ENCODE measurements at places on chromosomes 5 and 9.

DNA sequence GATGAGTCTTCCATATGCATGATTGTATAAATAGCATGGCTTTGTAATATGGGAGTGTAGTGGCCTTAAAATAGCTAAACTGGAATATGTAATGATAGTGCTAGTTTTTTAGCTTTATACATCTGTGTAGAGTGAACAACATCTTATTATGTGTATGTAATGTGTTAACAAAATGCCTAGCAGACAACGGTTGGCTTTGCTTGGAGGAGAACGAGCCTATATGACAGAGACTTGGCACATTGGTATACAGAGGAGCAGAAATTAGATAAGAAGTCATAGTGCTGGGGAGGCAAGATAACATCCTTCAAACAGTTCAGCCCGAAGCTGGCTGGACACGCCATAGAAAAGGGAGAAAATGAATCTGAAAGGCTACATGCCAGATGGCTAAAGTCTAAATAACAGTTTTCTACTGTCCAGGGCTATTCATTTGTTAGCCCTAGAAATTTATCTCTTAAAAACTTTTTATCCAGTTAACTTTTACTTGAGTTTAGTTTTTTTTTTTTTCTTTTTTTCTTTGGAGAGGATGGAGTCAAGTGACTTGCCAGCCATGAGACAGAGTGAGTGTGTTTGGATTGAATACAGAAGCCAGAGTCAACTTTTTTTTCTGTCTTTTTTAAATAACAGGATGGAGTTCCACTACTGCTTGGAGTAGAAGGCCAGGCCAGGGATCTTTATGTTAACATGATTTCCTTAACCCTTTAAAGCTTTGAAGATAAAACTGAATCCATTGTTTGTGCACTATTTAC is 214.4 kb upstream of the ACTBL2 start:
- no peak for DNase-seq

GRCh38 chr5:38258042-38258318 is 379 bp upstream of the EGFLAM start:
- no peak for DNase-seq

- no peak for DNase-seq
These were observed 640.9 kb downstream of the SEMA5A start for GRCh38 chr5:8905021-8905420.

GRCh38 chr9:135503371-135504261 is 3.1 kb downstream of the MRPS2 start:
- no peak for DNase-seq

DNA sequence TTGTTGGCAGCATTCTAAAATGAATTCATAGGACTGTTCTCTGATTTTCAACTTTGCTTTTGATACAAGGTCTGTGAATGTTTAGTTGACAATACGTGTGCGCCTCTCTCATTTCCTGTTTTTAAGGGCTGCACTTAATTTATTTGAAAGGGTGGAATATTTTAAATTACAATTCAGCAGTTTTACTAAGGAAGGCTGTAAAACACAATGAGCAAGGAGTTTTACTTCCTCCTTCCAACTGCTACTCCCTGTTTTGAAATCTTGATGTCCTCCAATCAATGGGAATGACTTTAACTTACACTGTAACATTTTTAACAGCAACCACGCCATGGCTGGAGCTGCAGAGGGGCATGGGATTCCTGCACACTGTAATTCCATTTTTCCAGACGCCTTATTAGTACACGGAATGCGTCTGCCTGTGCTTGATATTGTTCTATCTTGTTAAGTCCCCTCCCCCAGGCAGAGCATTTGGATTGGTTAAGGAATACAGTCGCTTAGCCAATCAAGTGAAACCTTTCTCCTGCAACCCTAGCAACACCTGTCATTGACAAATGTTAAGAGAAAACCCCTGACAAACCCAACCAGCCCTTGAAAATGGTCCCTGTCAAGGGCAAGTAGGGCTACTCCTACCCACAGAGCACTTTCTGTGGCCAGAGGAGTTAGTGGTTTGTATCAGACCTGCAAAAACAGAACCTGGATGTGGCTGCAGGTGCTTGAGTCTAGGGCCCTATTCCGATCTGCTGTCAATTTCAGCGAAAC is 12.5 kb upstream of the ZSWIM6 start:
- no peak for DNase-seq

- DNase-seq: no peak
These were observed 308.8 kb downstream of the PJA2 start for GRCh38 chr5:109100971-109101370.

- no peak for DNase-seq
These were observed 10.8 kb downstream of the GARIN3 start for GRCh38 chr5:157155297-157155696.

DNA sequence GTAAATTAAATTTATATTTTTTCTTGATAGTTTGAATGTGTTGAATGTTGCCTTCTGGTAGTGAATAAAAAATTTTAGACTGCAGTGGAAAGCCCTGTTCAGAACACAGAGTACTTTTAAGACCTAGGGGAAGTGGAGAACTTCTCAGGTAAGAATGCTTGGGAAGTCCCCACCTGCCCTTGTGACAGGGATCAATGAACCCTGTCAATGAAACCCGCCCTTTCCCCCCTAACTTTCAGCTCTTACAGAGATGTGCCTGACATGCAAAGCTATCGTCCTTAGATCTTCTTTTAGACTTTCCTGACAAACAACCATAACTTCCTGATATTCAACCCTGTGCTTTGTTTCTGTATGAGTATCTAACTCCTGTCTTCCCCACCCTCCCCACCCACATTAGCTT is 562.7 kb downstream of the TLE4 start:
- no peak for DNase-seq

- DNase-seq: no peak
These were observed 6.1 kb upstream of the BARX1 start for GRCh38 chr9:93960971-93961841.

DNA sequence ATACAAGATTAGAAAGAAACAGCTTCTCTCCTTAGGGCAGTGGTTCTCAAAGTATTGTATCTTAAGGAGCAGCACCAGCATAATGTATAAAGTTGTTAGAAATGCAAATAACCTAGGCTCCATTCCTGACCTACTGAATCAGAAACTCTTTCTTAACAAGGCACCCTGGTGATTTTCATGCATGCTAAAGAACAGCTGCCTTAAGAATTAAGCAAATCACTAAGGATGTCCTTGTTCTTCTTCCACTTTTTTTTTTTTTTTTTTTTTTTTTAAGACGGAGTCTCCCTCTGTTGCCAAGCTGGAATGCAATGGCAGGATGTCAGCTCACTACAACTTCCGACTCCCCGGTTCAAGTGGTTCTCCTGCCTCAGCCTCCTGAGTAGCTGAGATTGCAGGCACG is 1095.2 kb upstream of the EDIL3 start:
- DNase-seq: no peak

DNA sequence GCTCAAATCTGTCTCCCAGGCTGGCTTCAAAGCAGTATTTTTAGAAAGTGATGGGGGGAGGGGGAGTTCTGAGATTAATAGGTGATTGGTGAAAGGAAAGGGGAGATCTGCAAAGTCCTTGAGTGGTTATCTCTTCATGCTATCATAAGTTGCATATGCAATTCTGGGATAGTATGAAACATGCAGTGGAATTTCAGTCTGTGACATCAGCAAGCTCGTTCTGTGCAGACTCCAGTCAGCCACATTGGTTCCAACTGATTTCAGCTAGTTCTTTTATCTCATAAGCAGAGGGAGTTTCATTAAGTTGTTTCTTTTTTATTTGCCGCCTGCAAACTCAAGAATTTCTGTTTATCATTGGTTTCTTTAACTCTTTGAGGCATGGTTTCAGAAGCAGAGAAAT is 180.5 kb upstream of the SH3GL2 start:
- DNase-seq: no peak

DNA sequence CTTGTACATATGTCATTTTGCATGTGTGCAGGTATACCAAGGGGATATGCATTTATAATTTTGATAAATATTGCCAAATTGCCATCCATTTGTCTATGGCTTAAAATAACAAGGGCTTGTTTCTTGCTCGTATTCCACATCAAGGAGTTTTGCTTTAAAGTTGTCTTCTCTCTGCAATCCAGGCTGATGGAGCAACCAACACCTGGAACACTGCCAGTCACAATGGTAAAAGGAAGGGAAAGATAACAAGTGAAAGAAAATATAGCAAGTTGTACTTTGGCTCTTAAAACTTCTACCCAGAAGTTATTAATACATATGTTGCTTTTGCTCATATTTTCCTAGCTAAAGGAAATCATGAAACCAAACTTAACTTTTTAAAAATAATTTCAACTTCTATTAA is 156.9 kb downstream of the UNC13B start:
- no peak for DNase-seq

DNA sequence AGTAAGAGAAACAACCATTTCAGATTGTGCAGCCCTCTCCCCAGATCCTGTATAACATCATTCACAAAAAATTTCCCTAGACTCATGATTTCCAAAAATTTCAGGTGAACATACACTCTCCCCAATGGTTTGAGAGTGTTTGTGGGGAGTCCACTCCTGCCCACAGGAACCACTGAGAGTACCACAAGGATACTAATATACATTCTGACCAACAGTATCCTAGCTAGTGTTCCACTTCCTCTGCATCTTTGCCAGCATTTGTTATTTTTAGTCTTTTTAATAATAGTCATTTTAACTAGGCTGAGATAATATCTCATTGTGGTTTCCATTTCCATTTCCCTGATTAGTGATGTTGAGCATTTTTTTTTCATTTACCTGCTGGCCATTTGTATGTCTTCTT is 155.4 kb downstream of the DTWD2 start:
- DNase-seq: no peak

DNA sequence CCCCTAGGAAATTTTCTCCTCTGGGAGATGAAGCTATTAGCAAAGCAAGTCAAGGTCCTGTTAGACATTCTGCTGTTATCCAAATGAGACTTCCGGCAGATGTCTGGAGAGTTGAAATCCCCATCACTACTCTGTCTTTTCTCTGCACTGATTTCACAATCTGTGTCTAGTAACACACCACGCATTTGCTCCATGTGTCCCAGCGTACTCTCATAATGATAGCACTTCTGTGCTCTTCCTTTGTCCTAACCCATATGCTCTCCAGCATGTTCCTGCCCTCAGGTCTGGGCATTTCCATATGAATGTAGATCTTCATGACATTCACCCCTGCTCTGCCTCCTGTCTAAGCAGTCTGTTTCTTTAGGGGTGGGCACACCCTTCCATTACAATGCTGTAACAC is 1949.0 kb upstream of the WWC1 start:
- DNase-seq: no peak

GRCh38 chr9:79013715-79014610 is 557.8 kb upstream of the TLE4 start:
- no peak for DNase-seq

DNA sequence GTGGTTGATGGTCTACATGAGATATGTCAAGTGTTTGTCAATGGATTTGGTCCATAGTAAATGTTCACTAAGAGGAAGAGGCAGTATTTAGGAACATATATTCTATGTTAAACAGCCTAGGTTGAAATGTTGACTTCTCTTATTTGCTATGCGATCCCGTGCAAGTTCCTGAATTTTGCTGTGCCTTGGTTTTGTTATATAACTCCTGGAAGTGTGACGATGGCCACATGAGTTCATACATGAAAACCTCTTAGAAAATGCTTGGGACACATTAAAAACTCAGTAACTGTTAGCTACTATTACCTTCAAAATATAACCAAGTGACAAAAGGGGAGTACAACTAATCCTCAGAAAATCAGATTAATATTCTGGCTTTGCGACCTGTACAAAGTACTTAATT is 21.9 kb upstream of the FBXW2 start:
- DNase-seq: no peak

GRCh38 chr9:114097613-114098020 is 1.5 kb downstream of the KIF12 start:
- no peak for DNase-seq

GRCh38 chr9:122334916-122335315 is 35.9 kb upstream of the PTGS1 start:
- DNase-seq: no peak

GRCh38 chr5:149071756-149072155 is 8.9 kb upstream of the SH3TC2 start:
- no peak for DNase-seq

DNA sequence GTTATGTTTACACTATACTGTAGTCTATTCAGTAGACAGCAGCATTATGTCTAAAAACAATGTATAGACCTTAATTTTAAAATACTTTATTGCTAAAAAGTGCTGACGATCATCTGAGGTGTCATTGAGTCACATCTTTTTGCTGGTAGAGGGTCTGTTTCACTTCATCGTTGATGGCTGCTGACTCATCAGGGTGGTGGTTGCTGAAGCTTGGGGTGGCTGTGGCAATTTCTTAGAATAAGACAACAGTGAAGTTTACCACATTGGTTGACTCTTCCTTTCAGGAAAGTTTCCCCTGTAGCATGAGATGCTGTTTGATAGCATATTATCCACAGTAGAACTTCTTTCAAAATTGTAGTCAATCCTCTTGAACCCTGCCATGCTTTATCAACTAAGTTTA is 150.3 kb downstream of the FBXL7 start:
- DNase-seq: no peak

- DNase-seq: no peak
These were observed 1466.0 kb upstream of the C9orf72 start for GRCh38 chr9:29039258-29039657.

- DNase-seq: no peak
These were observed 75.1 kb upstream of the STXBP1 start for GRCh38 chr9:127537014-127537413.

DNA sequence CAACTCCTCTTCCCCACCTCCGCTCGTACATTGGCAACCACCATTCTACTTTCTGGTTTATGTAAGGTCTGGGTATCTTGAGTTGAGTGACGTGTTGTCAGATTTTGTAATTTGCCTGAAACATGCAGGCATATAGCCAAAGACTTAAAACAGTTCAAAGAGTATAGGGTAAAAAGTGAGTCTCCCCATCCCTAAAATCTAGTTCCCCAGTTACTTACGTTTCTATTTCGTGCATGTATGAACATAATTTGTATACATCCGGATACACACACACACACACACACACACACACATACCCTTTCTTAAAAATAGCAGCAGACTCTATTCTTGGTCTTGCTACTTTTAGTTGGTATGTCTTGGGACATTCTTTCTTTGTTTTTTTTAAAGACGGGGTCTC is 915 bp downstream of the HSDL2 start:
- DNase-seq: no peak

- no peak for DNase-seq
These were observed 352.1 kb upstream of the CD180 start for GRCh38 chr5:67548520-67549295.

GRCh38 chr9:87596862-87597261 is 99.2 kb downstream of the DAPK1 start:
- no peak for DNase-seq

DNA sequence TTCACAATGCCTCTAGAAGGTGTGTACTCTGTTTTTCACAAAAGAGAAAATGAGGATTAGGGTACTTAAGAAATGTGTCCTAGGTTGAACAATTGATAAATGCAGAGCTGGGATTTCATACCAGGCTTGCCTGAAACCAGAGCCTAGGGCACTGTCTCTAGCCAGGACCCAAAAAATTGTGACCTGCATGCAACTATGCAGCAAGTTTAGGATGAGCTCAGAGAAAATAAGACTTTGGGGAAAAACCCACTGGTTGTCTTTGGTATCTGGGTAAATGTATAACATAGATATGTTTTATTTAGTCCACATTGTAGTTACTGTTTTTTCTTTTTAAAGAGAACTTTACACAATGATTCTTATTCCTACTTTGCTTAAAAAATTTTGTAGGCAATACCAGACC is 177.1 kb upstream of the SEMA6A start:
- no peak for DNase-seq

Measured in activated CD8-positive, alpha-beta memory T cell treated with anti-CD3 and anti-CD28 coated beads for 4 hours (primary cell).